Esophagus mucosa (tissue), 1 donor: ENCODE measurements at places on chromosomes 4 and X.

DNA sequence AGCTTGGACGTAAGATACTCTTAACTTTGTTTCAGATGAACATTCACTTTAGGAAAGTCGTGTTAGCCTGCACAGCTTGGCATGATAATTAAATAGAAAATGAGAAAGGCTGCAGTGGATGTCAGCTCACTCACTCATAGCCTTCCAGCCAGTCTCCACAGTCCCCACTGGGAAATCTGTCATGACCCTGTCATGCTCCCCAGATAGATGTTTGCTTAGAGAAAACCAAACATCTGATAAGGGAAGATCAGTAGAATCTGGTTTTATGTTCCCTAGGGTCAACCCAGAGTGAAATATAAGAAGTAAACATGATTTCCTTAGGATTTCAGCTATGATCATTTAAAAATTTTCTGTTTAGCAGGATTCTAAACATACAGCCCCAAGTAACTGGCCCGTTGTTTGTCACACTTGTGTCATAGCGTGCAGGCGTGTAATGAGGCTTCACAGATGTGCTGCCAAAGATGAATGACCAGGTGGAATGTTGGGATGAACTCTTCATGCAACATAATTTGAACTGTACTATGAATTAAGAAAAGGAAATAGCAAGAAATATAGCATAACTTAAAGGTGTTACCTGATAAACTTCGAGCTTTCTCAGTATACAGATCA lies 180.1 kb downstream of the BANK1 start:
- no peak for ATAC-seq

DNA sequence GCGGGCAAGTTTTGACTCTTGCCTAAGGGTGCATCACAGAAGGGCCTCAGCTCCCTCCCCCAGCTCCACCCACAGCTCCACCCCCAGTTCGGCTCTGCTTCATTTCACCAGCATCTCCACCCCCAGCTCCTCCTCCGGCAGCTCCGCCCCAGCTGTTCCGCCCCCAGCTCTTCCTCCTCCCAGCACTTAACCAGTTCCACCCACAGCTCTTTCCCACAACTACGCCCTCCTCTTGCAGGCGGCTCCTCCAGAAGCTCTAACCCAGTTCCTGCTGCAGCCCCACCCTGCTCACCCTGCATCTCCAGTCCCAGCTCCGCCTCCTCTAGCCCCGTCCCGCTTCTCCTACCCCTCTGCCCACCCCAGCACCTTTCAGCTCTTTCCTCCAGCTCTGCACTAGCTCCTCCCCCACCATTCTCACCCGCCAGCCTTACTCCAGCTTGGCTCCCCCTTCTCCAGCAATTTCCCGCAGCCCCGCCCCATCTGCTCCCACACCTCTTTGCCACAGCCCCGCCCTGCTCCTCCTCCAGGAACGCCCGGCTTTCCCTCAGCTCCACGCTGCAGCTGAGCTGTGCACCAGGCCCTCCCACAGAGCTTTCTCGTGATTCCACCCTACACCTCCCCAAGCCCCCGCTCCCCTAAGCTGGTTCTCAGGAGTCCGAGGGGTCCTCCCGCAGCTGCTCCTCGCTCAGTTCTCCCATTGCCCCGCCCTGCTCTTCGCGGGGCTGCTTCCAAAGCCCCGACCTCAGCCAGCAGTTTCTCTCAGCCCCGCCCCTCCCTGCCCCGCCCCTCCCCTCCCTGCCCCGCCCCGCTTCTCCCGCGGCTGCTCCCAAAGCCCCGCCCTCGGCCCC lies 1.3 kb upstream of the EOLA1 start:
- ATAC-seq, result peak; percentile 68

DNA sequence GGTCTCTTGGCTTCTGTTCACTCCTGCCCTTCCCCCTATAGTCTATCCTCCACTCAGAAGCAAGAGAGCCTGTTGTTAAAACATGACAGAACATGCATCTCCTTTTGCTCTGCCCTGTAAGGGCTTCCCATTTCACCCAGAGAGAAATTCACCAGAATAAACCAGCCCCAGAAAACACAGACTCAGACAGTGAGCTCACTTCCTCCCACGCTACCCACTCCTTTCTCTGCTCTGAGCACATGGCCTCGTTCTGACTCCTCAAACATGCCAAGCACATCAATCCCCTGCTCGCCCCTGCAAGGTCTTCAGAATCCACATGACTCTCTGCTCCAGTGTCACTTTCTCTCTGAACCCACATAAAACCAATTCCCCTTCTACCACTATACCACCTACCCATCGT lies 50.4 kb downstream of the MID1 start:
- peak; percentile 58 for ATAC-seq

GRCh38 chr4:149158817-149159216 lies 656.8 kb downstream of the IQCM start:
- ATAC-seq, result no peak

- ATAC-seq, result peak; percentile 41
These were observed 421 bp downstream of the MECP2 start for GRCh38 chrX:154097003-154097588.

DNA sequence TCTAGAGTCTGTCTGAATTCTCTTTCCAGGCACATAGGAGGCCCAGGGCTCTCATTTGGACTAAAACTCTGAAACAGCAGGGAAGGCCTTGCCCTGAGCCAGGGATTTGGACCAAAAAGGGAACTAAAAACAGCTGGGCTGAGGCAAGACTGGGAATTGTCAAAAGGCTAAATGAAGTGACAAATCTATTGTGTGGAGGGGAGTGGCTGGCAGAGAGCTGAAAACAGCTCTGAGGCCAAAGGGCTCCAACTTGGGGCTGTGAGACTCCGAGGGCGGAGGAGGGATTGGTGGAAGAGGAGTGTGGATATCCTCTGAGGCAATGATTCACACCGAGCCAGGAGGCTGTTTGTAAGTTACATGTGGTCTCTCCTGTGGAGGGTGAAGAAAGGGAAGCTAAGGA lies 63.2 kb downstream of the PHEX start:
- ATAC-seq, result no peak

GRCh38 chrX:40012039-40012867 lies 85.5 kb downstream of the BCOR start:
- ATAC-seq, result peak; percentile 7

- ATAC-seq, result no peak
These were observed 56.3 kb downstream of the SHISA3 start for GRCh38 chr4:42453612-42454011.

- no peak for ATAC-seq
These were observed 19.9 kb downstream of the DCHS2 start for GRCh38 chr4:154471526-154472331.

GRCh38 chrX:125953814-125954213 lies 212.3 kb downstream of the DCAF12L2 start:
- no peak for ATAC-seq

DNA sequence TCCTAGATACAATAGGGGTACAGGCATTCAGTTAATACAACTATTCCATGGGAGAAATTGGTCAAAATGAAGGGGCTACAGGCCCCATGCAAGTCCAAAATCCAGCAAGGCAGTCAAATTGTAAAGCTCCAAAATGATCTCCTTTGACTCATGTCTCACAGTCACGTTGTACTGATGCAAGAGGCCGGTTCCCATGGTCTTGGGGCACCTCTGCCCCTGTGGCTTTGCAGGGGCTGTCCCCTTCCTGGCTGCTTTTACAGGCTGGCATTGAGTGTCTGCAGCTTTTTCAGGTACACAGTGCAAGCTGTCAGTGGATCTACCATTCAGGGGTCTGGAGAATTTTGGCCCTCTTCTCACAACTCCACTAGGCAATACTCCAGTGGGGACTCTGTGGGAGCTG lies 12.5 kb upstream of the ASIC5 start:
- no peak for ATAC-seq

DNA sequence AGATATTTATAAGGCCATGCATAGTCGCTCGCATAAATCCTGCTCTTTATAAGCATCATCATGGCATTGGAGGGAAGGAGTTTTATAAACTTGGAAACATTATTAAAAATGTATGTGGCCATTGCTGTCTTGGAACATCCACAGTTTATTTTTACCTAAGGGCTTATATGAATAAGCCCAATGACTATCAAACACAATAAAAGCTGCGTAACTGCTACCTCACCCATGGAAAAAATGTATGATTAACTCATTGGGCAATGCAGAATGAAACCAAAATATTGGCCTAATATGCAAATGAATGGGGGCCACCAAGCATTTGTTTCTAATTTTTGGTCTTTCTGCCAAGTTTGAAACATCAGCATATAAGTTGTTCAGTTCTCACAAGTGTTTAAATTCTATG lies 19.1 kb downstream of the GEMIN8 start:
- peak; percentile 80 for ATAC-seq

- no peak for ATAC-seq
These were observed 13.9 kb downstream of the ALB start for GRCh38 chr4:73417973-73418372.

DNA sequence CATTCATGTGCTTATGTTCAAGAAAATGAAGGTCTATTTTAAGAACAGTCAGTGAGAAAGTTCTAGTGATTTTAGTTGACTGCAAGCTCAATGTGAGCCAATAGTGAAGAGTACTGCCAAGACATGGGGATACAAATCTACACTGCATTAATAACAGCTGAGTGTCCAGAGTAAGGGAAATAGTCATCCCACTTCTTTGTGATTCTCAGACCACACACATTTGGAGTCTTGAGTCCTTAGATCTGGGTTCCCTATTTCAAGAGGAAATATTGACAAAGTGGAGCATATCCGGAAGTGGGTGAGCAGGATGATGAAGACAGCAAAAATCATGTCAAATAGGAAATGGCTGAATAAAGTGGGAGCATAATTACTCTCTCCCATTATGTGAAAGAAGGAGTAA lies 171.1 kb downstream of the LARP7 start:
- no peak for ATAC-seq

DNA sequence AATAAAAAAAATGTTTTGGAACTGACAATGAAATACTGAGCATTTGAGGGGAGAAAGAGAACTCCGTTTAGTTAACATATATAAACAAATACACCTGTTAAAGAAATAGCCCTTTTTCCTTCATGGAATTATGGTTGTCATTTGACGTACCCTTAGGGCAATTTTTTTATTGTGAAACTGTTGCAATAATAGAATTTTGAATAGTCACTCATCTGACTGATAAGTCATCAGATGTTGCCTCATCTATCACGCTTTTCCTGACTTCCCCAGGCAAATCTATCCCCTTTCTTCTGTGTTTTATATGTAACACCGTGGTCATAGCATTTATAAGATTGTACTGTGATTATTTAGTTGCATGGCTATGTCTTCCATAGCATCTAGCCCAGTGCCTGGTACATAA lies 69.0 kb upstream of the HDAC8 start:
- no peak for ATAC-seq

DNA sequence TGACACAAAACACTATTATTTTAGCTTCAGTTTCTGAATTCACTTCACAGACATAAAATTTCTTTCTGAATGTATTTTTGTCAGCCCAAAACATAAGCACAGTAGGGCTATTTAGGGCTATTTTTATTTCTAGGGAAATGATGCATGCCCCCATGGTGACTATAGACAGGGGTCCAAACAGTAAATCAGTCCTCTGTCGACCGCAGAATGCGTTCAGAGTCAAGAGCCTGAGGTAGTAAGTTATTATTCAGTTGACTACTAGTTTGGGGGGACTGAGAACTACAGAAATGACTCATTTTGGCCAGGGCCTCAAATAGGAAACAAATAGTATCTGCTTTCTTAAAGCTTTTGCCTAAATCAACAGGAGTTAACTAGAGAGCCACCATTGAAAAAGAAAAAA lies 414.4 kb downstream of the AFF2 start:
- ATAC-seq, result no peak

- no peak for ATAC-seq
These were observed 72.9 kb downstream of the CLNK start for GRCh38 chr4:10611673-10612072.

DNA sequence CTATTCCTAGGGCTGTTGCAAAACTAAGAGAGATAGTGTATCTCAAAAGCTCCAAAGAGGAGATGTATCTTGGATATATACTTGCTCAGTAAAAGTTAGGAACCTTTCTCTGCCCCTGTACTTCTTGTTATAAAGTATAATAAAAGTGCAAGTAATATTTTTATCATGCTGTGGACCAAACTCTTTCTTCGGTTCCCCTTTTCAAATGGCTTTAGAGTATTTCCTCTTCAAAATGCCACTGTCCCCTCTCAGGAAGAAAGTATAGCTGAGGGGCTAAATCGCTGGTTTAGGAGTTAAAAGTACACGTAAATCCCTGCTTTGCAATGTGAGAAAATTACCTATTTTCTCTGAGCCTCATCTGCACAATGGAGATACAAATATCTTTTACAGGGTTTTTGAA lies 169.1 kb upstream of the FTHL17 start:
- ATAC-seq, result no peak

DNA sequence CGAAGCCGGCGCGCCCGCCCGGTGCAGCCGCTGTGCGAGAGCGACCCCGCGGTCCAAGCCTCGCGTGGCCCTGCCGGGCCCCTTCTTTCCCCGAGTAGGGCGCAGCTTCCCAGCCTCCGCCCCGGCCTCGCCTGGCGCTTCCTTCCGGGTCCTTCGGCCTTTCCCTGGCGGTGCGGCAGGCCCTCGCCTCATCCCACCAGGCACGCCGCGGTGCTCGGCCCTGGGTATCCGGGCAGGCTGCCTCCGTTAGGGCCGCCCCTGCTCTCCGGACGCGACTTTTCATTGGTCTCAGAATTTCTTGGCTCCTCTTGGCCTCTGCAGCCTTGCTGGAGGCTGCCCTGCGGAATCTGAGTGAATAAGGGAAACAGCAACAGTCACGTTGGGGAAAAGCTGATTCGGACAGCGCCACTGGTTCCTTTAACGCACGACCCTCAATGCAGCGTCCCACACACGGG lies 429 bp downstream of the UVSSA start:
- ATAC-seq, result peak; percentile 20

- ATAC-seq, result no peak
These were observed 6.8 kb downstream of the TXK start for GRCh38 chr4:48127231-48127630.

- ATAC-seq, result no peak
These were observed 249.9 kb upstream of the GATB start for GRCh38 chr4:152010710-152011079.

DNA sequence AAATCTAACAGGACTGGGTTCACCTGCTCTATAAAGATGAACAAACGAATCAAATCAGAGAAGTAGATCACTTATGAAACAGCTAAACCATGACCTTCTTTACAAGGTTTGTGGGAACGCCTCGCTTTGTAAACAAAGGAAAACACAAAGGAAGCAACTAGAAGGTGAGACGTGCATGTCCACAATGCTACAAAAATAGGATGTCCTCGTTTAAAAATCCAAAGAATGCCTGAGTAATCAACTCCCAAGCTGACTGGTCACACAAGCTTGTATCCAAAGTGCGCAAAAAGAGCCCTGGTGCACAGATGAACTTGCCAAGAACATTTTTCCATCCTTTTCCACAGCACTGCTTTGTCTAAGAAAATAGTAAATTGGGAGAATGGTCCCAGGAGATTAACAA lies 6.3 kb upstream of the SH3KBP1 start:
- ATAC-seq, result no peak

DNA sequence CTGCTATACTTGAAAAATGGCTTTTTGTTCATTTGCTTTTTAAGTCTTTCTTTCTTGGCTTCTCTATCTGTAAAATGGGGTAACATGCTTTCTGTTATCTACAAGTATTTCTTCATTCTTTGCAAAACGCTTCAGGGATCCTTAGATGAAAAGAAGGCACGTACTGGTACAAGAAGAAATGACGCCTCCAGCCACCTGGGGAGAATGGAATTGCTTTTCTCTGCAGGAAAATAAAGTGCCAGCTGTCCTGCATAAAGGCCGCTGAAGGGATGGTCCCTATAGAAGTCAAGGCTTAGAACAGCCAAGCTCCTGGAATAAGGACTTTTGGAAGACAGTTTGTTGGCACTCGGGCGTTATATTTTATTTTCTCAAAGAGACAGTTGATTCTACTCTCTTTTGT lies 210.8 kb upstream of the RASGEF1B start:
- ATAC-seq, result no peak
